ENCODE measurements at places on chromosomes 3 and 15.

DNA sequence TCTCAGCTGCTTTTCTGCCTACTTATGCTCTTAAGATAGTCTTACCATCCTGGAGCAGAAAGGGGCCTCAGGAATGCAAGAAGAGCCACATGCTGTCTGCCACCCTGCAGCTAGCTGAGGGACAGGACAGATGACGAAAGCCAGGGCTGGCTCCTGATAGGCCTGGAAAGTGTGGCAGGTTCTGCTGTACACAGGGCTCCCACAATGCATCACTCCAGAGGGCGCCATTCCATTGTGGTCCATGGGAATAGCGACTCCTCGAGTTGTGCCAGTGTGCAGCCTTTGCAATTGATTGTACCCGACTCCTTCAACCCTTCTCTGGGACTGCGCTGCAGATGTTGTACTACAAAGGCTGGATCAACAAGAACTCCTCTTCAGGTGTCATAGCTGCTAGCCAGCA lies 11.2 kb downstream of the ACAN start:
- peak; percentile 40 for ATAC-seq

- peak; percentile 85 for ATAC-seq
These were observed 126.3 kb upstream of the ABI3BP start for GRCh38 chr3:101119535-101119934.

GRCh38 chr3:63067999-63068645 lies 192.9 kb upstream of the CADPS start:
- peak; percentile 61 for ATAC-seq

DNA sequence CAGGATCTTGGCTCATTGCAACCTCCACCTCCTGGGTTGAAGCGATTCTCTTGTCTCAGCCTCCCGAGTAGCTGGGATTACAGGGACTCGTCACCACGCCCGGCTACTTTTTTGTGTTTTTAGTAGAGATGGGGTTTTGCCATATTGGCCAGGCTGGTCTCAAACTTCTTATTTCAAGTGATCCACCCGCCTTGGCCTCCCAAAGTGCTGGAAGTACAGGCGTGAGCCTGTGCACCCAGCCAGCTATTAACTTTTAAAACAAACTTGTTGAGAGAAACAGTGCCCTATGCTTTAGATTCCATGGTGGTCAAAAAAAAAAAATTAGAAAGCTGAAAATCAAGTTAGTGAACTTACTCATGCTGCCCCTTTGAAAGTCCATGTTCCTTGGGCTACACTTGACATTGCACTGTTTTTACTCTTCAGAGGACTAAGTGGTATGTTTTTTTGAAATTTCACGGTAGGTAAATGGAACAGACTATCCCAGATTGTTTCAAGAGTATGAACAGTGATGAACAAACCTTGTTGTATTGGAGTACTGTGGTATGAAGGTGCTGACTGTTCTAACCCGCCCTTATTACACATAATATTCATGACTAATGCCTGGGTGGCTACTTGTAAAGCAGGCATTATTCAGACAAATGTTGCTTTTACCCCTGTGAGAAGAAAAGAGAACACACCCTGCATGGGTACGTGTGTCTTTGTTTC lies 206.9 kb downstream of the KLHL25 start:
- ATAC-seq, result no peak

- peak; percentile 8 for ATAC-seq
These were observed 40.4 kb upstream of the SMAD3 start for GRCh38 chr15:67024998-67025368.

GRCh38 chr15:73832657-73833056 lies 40.7 kb upstream of the TBC1D21 start:
- no peak for ATAC-seq

GRCh38 chr3:16633948-16634347 lies 28.7 kb upstream of the DAZL start:
- no peak for ATAC-seq

GRCh38 chr15:42582569-42583375 lies 7.4 kb downstream of the STARD9 start:
- no peak for ATAC-seq

DNA sequence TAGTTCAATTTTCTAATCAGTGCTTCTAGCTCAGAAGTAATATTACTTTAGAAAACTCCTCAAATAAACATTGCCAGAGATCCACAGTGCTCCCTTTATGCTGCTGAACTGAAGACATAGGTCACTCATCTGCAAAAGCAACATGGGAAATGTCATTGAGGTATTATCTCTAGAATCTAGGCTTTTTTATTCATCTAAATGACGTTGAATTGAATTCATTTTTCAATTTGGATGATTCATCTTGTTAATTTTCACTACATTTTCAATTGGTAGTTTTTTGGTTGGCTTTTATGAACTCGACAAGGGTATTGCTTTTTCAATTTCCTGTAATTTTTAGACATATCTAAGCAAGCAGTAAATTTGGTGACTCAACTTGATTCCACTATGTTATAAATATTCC lies 275.4 kb downstream of the NFKBIZ start:
- ATAC-seq, result peak; percentile 54

DNA sequence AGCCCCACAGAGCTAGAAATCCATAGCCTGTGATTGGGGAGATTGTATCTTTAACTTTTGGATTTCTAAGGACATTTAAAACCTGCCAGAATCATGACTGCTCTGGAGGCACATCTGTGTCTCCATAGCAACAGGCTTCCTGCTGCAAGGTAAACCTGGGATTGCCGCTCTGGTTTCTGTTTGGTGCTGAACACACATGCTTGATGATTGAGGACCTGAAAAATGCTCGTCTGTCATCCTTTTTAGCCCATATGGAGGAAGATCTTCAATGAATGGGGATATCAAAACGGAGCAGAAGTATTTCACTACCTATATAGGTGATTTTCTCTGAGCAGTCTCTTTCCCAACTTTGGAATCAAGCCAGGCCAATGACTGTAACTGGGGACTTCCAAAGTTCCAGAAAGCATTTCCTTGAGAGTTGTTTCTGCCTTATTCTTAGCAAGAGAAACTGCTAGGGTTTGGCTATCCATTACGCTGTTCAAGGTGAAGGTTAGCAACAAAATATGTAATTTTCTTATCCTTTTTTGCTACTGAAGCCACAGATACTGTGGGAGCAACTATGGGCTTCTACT lies 96.5 kb upstream of the TNIK start:
- peak; percentile 26 for ATAC-seq

DNA sequence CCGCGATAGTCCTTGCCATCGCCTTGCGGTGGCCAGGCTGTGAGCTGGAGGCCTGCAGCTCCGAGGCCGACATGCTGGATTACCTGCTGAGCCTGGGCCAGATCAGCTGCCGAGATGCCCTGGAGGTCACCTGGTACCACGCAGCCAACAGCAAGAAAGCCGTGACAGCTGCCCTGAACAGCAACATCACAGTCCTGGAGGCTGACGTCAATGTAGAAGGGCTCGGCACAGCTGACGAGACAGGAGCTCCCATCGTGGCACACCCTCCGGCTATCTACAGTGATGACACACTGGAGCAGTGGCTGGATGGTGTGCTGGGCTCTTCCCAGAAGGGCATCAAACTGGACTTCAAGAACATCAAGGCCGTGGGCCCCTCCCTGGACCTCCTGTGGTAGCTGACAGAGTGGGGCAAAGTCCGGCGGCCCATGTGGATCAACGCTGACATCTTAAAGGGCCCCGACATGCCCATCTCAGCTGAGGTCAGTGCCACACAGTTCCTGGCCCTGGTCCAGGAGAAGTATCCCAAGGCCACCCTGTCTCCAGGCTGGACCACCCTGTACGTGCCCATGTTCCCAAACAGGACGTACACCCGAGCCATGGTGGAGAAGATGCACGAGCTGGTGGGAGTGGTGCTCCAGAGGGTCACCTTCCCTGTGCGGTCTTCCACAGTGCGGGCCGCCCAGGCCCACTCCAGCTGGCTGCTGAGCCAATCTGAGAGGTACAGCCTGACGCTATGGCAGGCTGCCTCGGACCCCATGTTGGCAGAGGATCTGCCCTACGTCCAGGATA lies 70.2 kb downstream of the FAM43A start:
- no peak for ATAC-seq

DNA sequence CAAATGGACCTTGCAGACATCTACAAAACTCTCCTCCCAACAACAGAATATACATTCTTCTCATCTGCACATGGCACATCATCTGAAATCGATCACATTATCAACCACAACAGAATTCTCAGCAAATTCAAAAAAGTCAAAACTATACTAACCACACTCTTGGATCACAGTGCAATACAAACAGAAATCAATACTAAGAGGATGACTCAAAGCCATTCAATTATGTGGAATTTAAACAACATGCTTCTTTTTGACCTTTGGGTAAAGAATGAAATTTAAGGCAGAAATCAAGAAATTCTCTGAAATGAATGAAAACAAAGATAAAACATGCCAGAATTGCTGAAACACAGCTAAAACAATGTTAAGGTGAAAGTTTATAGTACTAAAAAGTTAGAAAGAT lies 358.1 kb downstream of the NSUN3 start:
- ATAC-seq, result no peak

DNA sequence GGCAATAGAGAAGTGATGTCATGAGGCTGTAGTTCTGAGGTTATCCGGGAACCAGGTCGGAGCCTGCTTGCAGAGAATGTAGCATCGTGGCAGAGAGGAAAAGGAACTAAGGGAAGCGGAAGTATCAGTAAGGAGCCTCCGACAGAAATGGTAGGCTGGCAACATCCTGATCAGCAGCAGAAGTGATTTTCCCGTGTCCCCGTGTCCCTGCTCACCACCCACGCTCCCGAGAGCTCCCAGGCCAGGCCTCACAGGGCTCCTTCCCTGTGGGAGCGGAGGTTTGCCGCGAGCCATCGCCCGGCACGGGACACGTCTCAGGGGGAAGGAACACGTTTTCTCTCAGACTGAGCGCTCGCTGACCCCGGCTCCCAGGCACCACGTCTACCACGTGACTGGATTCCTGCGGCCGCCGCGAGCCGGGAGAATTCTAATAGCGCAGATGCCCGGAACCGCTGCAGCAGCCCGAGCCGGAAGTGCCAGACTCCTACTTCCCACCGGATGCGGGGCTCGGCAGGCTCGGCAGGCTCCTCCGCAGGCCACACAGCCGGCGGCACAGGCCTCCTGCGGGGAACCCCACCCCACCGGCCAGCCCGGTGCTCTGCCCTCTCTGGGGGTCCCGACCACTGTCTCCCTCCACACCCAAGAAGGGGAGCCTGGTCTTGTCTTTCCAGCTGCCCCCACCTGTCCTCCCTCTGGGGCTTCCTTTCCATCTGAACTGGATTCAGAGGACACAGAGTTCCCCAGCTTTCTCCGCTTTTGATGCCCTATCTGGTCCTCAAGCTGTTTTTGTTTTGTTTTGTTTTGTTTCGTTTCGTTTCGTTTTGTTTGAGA lies 99.3 kb downstream of the BDH1 start:
- no peak for ATAC-seq

DNA sequence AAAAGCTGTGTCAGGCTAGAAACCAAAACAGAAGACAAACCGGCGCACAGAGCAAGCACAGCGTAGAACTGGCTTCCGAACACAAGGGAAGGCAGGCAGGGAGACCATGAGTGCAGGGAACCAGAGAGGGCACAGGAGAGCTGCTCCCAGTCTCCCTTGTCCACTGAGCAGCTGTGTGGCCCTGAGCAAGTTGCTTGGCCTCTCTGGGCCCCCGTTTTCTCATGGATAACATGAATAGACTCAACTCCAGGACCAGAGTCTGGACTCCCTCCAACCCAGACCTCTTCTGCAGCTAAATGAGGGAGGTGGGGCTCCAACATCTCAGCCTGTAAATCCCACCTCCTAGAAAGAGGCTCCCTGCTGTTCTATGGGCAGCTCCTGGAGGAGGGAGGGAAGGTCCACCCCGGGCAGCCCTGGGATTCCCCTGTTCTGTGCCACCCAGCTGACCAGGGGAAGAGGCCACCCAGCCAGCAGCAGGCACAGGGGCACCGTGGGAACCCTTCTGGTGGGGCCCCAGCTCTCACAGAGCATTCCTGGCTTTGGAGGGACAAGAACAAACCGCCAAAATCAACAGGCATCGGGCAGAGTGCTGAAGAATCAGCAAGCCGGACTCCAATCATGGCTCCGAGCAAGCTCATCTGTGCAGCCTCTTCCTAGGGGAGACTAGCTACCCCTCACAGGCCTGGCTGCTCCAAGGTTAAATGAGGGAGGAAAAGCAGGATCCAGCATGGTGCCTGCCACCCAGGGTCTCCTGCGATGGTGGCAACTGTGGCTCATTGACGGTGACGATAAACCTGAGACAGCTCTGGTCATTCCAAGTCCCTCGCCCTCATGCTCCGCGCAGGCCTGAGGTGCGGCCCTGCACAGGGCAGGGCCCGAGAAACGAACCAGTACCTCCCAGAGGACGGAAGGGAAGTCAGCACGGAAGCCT lies 15.1 kb downstream of the XXYLT1 start:
- no peak for ATAC-seq

- ATAC-seq, result no peak
These were observed 37.9 kb downstream of the IQCB1 start for GRCh38 chr3:121796970-121797369.

DNA sequence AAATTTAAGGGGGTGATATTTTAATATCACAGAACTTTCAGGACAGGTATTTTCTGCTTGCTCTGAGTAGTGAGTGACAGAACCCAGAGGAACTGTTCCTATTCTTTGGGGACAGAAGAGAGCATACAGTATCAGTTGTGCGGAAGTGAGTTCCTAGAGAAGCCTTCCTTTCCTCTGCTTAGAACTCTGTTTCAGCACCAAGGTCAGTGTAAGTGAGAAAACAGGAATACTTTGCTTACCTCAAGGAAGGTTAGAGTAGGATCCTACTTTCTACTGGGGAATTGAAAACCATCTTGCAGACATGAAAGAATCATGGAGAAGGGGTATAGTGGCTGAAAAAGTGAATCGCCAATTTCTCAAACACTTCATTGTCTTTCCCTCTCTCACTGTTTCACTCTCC lies 542.4 kb downstream of the SQOR start:
- ATAC-seq, result no peak

- ATAC-seq, result no peak
These were observed 11.2 kb upstream of the ATP13A3 start for GRCh38 chr3:194497799-194498575.

GRCh38 chr3:194139814-194140391 lies 4.0 kb downstream of the HES1 start:
- peak; percentile 2 for ATAC-seq

GRCh38 chr3:45841757-45842491 lies at the start of gene LZTFL1:
TSS of gene LZTFL1 (minus strand) at chr3:45842119. CDS start at chr3:45841991, 128 bp downstream.
- peak; percentile 98 for ATAC-seq

DNA sequence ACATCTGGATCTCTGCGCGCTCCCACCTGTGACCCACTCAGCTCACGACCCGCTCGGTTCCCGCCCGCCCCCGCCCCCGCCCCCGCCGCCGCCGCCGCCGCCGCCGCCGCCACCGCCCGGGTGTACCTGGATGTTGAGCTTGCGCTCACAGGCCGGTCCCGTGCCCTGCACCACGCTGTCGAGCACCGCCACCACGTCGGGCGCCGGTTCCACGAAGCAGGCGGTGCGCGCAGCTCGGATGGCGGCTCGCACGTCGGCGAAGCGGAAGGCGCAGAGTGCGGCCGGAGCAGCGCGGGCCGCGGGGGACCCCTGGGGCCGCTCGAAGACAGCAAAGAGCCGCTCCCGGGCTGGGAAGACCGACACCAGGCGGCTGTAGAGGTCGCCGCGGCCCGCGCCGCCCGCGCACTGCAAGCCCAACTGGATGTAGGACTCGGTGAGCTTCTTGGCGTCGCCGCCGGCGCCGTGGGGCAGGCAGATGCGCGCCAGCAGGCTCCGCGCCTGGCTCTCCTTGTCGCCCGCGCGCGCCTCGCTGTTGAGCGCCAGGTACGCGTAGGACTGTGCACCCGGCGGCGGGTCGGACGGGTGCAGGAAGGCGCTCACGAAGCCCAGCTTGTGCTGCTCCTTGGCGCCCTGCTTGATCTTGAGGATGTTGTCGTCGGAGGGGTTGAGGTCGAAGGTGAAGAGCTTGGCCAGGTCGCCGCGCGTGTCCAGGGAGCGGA lies 1.1 kb downstream of the PLXND1 start:
- ATAC-seq, result peak; percentile 27

All from SK-N-SH treated with all-trans-retinoic acid at 6 μM for 48 hours (cell line).